ENCODE measurements at places on chromosomes 11 and 22.

DNA sequence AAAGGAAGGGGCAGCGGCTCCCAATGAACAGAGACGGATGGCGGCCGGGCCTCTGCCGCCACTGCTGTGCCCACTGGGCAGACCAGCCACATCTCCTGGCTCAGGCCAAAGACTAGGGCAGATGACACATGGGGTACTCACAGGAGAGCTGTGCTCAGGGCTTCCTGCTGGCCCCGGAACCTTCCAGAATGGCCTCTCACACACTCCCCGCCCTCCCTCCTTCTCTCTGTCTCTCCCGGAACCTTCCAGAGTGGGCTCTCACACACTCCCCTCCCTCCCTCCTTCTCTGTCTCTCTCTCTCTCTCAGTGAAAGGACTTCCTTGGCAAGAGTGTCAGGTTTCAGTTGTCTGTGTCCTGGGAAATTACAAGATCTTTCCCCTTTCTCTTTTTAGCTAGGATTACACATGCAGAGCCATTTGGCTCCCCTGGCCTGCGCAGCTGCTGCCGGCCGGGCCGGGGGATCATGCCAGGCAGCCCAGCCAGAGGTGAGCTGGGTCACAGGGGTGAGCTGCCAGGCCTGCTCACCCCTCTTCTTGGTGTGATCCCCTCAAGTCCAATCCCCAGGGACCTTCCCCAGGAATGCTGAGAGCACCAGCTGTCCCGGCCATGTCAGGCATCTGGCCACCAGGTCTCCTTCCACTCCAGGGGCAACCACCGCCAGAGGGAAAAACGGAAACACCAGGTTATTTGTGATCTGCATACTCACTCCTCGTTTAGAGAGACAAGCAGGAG is 45.3 kb upstream of the ADA2 start:
- DNase-seq, result no peak

DNA sequence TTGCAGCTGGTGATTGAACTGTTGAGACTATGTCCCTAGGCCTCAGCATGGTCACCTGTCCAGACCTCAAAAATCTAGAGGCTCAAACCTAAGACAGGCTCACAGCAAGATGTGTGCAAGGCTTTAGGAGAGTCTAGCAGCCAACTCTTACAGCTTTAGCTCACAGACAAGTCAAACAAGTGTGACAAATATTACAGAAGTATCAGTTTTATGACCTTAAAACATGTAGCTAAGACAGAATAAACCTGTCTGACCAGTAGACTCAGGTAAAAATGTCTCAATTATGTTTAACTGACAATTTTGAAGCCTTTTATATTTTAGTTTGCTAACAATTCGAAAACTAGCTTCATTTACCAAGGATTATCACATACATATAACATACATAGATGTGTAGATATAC is 80.0 kb upstream of the HTATIP2 start:
- no peak for DNase-seq

- DNase-seq, result no peak
Measured at GRCh38 chr11:75022296-75022695, 33.6 kb downstream of the NEU3 start.

DNA sequence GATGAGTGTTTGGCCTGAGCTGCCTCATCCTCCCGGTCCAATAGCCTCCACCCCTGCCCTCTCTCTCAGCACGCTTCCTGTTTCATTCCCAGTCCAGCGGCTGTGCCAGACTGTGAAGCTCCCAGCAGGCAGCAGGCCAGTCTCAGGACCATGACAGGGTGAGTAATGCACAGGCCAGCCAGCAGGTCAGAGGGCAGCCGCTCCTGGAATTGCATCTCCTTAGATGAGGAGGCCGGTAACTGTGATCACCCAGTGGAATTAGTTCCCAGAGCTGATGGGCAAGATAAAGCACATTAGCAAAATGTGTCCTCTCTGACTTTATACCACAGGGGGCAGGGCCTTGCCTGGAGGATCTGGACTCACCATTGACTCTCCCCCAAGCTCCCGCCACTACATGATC is 251.2 kb downstream of the ETS1 start:
- DNase-seq, result no peak

- no peak for DNase-seq
Measured at GRCh38 chr11:69398529-69399492, 82.7 kb upstream of the LINC01488 start.

GRCh38 chr11:2796091-2796490 is 89.5 kb downstream of the CDKN1C start:
- no peak for DNase-seq

- DNase-seq, result no peak
Measured at GRCh38 chr11:124474079-124474478, 28.6 kb upstream of the OR8B8 start.

DNA sequence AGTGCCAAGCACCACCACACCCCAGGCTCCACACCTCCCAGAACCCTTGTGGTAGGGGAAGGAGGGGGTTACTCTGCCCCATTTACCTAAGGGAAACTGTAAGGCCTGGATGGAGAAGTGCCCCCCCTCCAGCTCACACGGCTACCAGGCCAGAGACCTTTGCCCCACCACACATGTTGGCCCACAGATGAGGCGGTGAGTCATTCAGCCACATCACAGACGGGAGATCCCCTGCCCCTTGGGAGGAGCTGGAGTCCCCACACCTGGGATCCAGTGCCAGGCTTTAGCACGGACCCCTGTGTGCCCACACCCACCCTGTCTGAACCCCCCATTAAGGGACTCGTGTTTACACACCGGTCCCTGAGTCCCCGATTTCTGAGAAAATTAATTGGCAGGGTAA is 24.9 kb downstream of the CDKN1C start:
- no peak for DNase-seq

DNA sequence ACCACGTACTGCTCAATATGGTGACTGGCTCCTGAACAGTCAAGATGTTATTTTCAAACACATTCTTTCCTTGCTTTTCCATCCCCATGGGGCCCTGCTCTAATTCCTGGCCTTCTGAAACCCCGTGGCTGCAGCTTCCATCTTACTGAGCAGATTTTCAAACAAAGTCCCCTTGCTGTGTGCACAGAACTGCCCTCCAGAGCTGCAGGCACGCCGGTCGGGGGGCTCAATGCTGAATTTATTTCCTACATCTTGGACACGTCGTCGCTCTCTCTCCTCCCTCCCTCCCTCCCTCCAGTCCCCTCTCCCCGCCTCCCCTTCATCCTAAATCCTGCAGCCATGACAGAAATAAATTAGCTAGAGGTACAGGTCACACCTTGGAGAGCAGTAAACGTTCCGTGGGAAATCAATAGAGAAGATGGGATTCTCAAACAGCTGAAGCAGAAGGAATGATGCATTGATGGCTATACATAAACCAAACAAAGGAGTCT is 243.1 kb upstream of the BLID start:
- DNase-seq, result no peak

All from cortex of kidney (tissue), 1 donor.